ENCODE measurements at places on chromosomes 6 and 20.

DNA sequence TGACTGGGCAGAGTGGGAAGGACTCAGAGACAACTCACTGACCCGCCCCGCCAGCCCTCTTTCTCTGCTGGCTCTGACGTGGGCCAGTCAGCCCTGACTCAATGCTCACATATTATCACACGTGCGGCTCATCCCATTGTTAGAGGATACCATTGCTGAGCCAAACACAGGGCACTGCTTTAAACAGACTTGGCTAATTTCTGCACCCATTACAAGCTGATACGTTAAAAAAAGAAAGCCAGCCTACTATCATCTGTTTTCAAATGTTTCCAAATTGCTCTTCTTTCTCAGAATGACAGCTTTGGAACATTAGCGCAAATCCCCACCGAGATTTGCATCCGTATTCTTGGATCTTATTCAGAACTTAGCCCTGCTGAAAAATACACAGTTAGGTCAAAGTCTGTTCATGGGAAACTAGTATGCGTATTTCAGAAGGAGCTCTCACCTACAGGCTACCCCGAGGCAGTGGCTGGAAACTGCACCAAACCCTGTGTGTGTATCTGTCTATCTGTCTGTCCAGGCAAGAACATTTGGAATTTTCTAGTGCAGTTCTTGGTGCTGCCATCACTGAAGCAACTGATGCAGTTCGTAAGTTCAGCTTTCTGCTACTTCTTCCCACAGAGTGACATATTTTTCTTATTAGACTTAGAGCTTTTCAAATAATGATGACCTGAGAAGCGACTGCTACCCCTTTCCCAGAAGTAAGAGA lies 32.8 kb downstream of the RAMACL start:
- DNase-seq, result no peak

- DNase-seq, result no peak
Measured at GRCh38 chr6:6225885-6226529, 94.5 kb downstream of the F13A1 start.

- DNase-seq, result no peak
Measured at GRCh38 chr6:155328539-155329459, 14.5 kb upstream of the TFB1M start.

GRCh38 chr6:144485531-144485930 lies 200.4 kb downstream of the UTRN start:
- no peak for DNase-seq

- no peak for DNase-seq
Measured at GRCh38 chr20:56956534-56956933, 309.9 kb downstream of the BMP7 start.

DNA sequence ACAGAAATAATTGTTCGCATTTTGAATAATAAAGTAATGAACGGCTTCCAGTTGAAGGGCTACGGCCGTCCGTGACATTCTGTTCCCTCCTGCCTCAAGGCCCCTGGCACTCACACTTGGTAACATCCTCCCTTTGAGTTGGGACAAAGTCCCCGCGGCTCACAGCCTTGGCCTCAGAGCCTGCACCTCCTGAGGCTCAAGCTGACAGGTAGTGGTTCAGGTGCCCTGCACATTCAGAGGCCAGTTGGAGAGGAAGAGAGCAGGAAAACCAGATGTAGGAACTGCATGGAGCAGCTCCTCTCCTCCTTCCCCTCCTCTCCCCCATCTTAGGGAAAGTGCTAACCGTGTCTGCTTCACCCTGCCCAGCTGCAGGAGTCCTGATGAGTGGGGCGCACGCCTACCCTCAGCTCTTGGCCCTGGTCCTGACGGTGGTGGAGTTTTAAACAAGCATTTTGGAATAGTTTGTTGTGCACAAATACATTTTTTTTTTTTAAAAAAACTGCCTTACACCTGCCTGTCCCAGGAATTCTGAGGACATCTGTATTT lies 393.1 kb downstream of the SMOC2 start:
- no peak for DNase-seq

DNA sequence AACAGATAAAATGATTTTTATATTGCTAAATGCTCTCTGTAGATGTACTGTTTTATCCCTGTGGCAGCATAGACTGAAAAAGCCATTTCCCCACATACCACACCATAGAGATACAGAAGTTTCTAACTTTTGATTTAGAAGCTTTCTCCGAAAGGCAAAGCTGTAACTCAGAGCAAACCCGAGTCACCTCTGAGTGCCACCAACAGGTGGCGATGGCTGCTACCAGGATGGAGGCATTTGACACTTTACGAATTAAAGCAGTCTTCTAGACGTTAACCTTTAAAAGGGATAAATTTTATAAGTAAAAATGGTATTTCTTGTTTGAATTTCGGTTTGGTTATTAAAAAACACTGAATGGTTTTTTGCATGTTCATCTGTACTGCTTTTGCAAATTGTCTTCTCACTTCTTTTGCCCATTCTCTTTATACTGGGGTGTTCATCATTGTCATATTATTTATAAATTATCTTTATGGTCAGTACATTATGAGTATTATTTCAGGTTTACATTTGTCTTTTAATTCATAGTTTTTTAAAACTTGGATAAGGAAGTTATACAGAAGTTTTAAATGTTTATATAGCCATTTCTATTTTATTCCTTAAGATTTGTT lies 201.0 kb upstream of the CEP162 start:
- no peak for DNase-seq

GRCh38 chr20:60804240-60804917 lies 447.7 kb upstream of the CDH4 start:
- no peak for DNase-seq

- no peak for DNase-seq
Measured at GRCh38 chr6:150435832-150436231, 67.0 kb downstream of the IYD start.

GRCh38 chr6:41306187-41306854 lies 19.8 kb upstream of the TREM1 start:
- no peak for DNase-seq

- DNase-seq, result no peak
Measured at GRCh38 chr20:8271727-8272126, 139.7 kb downstream of the PLCB1 start.

DNA sequence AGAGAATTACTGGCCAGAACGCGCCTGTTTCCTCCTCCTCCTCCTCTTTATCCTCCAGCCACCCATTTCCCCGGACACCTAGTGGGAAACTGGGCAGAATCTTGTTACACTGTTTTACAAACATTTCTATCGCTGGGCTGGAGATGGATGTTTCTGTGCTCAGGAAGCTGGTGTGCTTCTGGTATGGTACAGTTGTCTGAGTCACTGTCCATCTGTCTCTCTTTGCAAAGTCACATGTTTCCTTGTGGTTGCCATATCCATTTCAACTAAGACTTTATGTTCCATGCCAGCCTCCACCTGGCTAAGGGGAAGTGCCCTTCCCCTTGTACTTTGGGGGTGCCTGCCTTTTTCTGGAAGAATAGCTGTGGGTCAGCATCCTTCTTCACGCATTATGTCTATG lies 52.9 kb upstream of the SLC22A16 start:
- no peak for DNase-seq

DNA sequence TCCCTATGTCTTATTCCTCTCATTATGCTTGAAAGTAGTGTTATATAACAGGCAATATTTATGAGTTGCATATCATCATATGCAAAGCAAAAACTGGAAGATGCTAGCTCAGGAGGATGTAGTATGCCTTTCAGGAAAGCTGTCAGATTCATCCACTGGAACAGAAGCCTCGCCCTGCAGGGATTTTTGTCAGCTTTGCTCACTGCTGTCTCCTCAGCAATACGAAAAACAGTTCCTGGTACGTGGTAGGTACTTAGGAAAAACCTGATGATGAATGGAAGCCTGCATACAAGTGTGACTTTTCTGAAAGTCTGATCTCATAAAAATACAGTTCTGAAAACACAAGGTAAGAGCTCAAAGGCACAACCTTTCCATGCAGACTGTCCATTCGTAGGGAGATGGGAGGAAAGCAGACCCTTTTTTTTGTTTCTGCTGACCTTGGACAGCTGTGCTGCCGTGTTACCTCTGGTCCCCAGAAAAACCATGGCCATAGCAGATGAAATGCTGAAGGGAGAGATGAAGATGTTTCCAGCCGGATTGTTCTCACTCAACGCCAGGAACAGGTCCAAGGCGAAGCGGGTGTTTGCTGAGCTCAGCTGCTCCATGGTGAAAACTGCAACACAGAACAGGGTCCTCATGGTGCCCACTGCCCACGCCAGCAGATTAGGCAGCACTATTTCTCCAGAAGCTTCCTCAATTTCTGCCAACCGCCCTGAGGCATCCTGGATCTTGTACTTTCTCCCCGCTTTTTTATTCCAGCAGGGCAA lies 1.5 kb downstream of the SERPINB1 start:
- DNase-seq, result no peak

- no peak for DNase-seq
Measured at GRCh38 chr6:89582669-89583325, 55.8 kb downstream of the LYRM2 start.

- peak; percentile 27 for DNase-seq
Measured at GRCh38 chr6:87155842-87156815, 764 bp downstream of the ZNF292 start.

DNA sequence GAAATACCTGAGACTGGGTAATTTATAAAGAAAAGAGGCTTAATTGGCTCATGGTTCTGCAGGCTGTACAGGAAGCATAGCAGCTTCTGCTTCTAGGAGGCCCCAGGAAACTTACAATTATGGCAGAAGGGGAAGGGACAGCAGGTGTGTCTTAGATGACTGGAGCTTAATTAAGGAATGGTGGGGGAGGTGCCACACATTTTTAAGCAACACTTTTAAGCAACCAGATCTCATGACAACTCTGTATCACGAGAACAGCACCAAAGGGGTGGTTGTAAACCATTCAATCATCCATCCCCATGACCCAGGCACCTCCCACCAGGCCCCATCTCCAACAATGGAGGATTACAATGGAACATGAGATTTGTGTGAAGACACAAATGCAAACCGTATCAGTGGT lies 26.9 kb downstream of the FIG4 start:
- no peak for DNase-seq

- no peak for DNase-seq
Measured at GRCh38 chr6:112874881-112875280, 527.8 kb downstream of the RFPL4B start.

DNA sequence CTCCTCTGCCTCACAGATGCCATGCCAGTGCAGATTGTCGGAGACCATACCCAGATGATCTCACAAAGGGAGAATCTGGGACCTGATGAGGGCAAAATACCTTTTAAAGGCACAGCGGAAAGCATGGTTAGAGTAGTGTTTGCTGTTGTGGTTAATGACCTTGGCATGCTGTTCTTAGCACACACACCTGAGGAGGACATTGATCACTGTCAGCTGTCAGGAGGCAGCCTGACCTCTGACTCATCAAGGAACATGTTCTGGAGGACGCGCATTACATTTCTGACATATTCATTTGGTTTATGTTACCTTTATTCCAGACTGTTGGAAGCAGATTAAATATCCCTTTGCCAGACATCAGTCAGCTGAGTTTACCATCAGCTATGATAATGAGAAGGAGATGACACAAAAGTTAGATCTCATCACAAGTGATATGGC lies 57.1 kb downstream of the GOPC start:
- DNase-seq, result no peak

GRCh38 chr6:152441902-152442301 lies 195.3 kb downstream of the SYNE1 start:
- DNase-seq, result no peak

DNA sequence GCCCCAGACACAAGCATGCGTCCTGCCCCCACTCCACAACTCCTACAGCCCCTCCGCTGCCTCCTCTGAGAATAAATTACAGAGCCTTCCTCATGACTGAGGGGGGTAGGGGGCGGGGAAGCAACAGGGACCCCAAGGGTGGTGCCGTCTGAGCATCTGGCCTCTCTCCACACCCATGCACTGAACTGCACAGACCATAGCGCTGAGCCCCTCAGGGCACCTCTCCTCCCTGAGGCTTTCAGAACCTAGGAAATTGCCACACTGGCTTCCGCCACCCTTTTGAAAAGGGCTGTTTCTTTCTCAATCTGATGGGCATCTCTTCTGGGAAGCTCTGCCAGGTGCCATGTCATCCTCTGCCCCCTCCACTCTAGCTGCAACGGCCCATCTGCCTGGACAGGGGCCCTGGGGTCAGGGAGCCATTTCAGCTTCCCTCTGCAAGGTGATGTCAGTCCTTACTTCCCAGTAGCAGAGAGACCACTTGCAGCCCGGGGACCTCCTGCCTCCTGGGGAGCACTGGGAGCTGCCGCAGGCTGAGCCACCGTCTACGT lies 2.5 kb downstream of the CST7 start:
- no peak for DNase-seq

- DNase-seq, result no peak
Measured at GRCh38 chr6:83307849-83308248, 114.7 kb downstream of the RWDD2A start.

DNA sequence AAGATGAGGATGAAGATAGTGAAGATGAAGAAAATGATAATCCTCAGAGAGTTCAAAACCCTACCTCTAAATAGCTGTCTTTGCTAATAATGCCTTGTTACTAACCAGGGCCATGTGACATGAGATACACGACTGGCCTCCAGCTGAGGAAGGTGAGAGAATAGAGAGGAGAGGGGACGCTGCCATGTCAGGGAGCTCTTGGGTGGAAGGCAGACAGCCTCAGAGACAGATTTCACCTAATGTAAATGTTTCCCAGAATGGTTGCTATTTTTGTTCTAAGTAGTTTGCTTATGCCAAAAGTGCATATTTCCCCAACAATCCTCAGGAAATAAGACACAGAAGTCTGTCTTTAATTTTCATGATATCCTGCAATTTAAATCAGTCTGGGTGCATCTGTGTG lies 138.4 kb downstream of the ELOVL4 start:
- no peak for DNase-seq

DNA sequence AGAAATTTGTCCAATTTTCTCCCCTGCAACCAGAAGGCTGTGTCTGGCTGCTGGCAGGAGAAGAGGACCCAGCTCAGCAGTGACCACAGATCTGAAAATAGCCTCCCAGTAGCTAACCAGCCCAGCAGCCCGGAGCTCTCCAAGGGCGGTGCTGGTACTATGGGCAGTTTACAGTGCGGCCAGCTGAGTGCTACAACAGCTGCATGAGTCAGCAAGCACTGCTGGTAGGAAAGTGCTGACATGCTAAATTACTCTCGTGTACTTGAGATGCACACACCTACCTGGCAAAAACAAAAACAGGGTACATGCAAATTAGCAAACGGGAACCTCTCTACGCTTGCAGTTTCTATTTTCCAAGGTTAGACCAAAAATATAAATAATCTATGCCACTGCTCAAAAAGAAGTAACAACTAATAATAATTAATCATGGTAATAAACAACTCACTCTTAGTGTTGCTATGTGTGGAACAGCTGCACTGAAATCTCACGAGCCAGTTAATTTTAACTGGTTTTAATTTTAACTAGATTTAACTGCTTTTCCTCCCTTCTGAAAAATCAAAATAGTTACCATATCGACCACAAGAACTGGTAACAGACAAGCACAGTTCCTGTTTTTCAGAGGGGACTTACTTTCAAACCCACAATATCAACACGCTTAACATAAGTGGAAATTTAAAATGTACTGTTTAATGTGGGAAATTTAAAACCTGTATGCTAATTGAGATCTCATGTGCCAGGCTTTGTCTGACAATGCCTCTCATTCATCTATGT lies 10.8 kb downstream of the BACH2 start:
- DNase-seq, result no peak
